ENCODE measurements at places on chromosomes 4 and X.

- DNase-seq = no peak
These were observed 849.3 kb upstream of the PCDH10 start for GRCh38 chr4:132299841-132300240.

DNA sequence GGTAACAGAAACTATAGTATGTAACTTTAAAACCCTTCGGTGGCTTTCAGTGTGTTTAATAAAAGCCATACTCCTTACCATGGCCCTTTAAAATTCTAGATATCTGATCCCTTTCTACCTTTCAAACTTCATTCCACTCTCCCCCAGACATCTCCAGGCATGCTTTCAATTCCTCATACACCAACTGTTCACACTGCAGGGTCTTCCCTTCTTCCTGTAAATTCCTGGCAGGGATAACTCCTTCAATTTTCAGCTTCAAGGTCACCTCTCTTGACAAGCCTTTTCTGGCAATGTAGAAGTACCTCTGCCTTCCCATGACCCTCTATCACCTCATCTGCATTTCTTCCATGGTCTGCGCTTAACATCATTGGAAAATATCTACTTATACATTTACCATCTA, 60.8 kb downstream of the WDFY3 start:
- no peak for DNase-seq

- no peak for DNase-seq
These were observed 31.8 kb downstream of the SERTM2 start for GRCh38 chrX:111543212-111543741.

- no peak for DNase-seq
These were observed 77.8 kb upstream of the STIM2 start for GRCh38 chr4:26782830-26783202.

GRCh38 chr4:39047681-39048080, 14.4 kb upstream of the KLHL5 start:
- no peak for DNase-seq
